Activated T-cell treated with anti-CD3 and anti-CD28 coated beads, Interleukin-2, amount 50 U/mL, for 4 hours (primary cell): ENCODE measurements at places on chromosomes 16 and 17. TPM values are rescaled to one million over a fixed set of nuclear protein-coding genes. Genes with fewer than 3 reads are reported as not detected.

- DNase-seq = no peak
Observed at GRCh38 chr17:74512624-74513091, 18.6 kb downstream of the CD300LB start.

GRCh38 chr16:75919664-75920063 is 193.4 kb upstream of the CPHXL start:
- no peak for DNase-seq

DNA sequence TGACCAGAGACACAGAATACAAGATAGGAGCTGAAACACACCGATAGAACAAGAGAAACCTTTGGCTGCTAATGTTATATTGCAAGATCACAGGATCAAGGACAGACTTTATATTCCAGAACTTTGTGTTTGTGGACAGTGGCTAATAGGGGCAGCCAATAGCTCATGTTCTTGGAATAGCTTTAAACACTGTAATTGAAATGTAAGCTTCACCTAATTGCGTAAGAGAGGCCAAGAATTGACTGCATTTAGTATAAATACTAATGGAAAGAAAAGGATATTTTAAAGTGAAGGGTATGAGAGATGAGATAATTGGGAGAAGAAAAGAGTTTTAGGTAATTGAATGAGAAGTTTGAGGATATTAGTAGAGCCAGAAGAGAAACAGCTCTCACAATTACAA is 758.8 kb downstream of the CDH11 start:
- DNase-seq = no peak

- DNase-seq = no peak
Observed at GRCh38 chr17:3981455-3981854, 17.2 kb upstream of the ATP2A3 start.

GRCh38 chr17:21368545-21369246 is 7.5 kb upstream of the KCNJ12 start:
- DNase-seq = no peak

NLGN2 gene
- 6.4 TPM for total RNA-seq

EFNB3 gene
- not detected for total RNA-seq
